ENCODE measurements at places on chromosomes 11 and 22.

DNA sequence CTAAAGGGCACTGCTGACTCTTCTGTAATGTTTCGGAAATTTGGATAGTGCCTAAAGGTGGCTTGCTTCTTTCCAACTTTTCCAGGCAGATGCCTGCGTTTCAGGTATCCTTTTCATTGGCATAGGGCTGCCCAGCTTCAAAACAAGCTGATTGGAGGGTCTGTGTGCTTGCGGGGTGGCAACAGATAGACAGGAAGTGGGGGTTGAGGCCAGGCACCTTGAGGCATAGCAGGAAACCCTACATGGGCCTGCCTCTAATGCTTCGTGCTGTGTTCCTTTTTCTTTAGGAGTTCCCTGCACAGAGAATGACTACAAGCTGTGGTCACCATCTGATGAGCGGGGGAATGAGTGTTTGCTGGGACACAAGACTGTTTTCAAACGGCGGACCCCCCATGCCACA, 92.2 kb upstream of the SORL1-AS1 start:
- DNase-seq: no peak

DNA sequence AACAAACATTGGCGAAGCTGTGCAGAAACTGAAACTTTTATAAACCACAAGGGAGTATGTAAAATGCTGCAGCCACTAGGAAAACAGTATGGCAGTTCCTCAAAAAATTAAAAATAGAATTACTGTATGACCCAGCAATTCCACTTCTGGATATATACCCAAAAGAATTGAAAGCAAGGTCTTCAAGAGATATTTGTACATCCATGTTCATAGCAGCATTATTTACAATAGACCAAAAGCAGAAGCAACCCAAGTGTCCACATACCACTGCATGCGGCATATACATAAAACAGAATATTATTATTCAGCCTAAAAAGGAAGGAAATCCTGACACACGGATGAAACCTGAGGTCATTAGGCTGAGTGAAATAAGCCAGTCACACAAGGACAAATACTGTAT, 85.8 kb downstream of the RELT start:
- DNase-seq: no peak

DNA sequence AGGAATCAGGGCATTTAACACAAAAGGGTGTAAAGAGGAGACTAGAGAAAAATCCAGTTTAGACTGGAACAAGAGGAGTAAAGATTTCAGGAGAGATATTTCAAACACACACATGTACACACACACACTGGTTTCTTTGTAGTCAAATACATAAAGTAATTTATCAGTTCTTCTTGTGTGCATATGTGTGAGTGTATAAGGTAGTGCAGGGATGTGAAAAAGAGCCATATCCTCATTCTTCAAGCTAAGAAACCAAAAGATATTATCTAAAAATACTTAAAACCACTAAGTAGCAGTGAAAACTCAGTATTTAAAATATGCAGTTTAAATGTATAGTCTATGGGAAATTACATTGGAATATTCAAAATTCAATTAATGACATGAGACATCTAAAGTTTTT, 52.5 kb upstream of the CARD18 start:
- no peak for DNase-seq

- no peak for DNase-seq
Observed at GRCh38 chr22:32532820-32533128, 58.2 kb downstream of the FBXO7 start.

DNA sequence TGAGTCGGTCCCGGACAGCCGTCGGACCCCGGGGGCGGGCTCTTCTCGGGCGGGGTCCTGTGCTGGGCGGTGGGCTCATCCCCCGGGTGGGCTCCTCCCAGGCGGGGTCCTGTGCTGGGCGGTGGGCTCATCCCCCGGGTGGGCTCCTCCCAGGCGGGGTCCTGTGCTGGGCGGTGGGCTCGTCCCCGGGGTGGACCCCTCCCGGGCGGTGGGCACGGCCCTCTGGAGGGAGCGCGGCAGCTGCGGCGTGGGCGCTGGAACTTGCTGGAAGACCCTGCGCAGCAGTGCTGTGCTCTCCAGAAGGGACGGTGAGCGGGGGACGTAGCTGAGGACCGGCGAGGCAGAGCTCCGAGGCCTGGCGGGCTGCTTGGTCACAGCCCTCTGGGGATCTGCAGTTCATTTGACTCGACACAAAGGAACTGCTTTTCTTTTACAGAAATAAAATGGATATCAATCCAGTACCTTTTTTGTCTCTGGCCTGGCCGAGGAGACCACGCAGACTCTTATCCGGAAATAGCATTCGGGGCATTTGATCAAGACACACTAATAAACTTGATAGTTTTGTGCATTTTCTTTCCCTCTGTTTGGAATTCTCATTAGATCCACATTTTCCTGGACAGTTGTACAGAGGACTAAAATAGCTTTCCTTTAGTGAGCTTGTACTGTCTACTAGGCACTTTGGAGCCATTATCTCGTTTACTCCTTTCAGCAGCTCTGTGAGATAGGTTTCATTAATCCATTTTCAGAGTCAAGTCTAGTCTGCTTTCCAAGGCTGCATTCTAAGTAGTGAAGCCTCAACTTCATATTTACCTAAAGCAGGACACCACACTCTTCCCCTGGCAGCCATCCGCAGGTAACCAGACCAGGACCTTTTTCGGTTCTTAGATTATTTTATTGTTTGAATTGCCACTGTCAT, 812 bp downstream of the JAM3 start:
- peak; percentile 56 for DNase-seq

GRCh38 chr11:83284501-83285150, 1.5 kb downstream of the CCDC90B start:
- peak; percentile 13 for DNase-seq

DNA sequence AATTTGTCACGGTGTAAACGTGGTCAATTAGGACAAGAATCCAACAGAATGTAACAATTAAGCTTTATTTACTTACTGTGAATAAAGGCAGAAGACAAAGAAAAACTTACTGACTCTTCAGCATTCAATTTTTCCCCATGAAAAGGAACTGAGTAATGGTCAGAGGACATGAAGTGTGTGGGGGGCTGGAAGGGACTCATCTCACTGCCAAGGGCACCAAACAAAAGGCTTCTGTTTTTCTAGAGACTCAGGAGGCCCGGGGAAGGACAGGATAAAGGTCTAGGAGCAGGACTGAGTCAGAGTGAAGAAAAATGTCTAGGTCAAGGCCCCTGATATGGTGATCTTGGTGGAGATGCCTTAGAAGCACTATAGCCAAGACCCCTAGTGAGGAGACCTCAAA, 564.2 kb upstream of the ANO5 start:
- no peak for DNase-seq
